ENCODE measurements at places on chromosomes 7 and 10. TPM values are rescaled to one million over a fixed set of nuclear protein-coding genes. Genes with fewer than 3 reads are reported as not detected.

Gene LRRC18
- not detected for total RNA-seq

Gene STEAP2
- total RNA-seq, result not detected

Gene ANKRD30A
- total RNA-seq, result not detected

GRCh38 chr10:112915590-112916572, 34.2 kb upstream of the TCF7L2 start:
- DNase-seq, result no peak

GRCh38 chr10:52232561-52233350, 81.3 kb upstream of the DKK1 start:
- no peak for DNase-seq

DNA sequence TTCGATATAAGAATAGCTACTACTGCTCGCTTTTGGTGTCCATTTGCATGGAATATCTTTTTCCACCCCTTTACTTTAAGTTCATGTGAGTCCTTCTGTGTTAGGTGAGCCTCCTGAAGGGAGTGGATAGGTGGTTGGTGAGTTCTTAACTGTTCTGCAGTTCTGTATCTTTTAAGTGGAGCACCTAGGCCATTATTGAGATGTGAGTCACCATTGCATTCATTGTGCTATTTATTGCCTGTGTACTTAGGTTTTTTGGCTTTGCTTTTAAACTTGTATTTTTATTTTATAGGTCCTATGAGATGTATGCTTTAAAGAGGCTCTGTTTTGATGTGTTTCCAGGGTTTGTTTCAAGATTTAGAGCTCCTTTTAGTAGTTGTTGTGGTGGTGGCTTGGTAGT, 1430.8 kb downstream of the REEP3 start:
- DNase-seq, result no peak

Gene LGI1
- not detected for total RNA-seq

DNA sequence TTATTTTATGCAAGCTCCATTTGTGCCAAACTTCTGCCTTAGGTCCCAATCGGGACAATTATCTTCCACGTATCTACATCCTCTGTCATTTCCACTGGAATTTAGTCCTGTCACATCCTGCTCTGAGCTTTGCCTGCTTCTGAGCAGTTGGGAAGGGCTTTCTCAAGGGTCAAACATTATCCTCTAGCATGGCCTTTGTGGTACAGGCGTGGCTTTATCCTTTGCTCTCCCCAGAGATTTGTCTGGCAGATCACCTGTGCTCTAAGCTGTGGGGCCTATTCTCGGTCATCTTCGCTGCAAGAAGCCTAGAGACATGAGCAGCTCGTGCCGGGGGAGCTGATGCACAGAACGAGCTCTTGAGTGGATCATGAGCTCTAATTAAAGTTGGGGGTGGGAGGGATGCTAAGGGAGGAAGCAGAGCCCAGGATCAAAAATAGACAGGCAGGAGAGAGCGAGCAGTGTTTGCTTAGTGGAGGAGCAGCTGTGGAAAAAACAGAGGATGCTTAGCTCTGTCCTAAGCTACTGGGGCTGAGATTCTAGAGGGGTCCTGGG, 19.8 kb upstream of the TMEM273 start:
- no peak for DNase-seq

DNA sequence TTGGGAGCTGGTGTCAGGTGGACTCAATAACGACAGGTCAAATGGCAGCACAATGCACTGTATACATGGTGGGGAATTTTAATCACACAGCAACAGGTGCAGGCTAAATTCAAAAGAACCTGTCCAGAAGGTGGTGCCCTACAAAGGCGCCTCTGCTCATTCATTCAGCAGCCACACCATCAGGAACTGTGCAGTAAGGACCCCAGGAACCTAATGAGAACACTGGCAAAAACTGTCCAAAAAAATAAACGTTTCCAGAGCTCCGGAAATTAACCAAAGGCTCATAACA, 21.9 kb upstream of the CRYGN start:
- DNase-seq, result no peak

Gene SPDYE3
- not detected for total RNA-seq

Measured in activated T-helper 2 cell treated with anti-CD3 and anti-CD28 coated beads, Interferon-gamma antibody, Interleukin-2, Interleukin-4, amounts not matched to agents 10 μg/mL and 5 μg/mL and 100 μg/mL, durations not matched to agents 14 hours and 24 hours and 36 hours (primary cell).